ENCODE measurements at places on chromosomes 4 and X.

DNA sequence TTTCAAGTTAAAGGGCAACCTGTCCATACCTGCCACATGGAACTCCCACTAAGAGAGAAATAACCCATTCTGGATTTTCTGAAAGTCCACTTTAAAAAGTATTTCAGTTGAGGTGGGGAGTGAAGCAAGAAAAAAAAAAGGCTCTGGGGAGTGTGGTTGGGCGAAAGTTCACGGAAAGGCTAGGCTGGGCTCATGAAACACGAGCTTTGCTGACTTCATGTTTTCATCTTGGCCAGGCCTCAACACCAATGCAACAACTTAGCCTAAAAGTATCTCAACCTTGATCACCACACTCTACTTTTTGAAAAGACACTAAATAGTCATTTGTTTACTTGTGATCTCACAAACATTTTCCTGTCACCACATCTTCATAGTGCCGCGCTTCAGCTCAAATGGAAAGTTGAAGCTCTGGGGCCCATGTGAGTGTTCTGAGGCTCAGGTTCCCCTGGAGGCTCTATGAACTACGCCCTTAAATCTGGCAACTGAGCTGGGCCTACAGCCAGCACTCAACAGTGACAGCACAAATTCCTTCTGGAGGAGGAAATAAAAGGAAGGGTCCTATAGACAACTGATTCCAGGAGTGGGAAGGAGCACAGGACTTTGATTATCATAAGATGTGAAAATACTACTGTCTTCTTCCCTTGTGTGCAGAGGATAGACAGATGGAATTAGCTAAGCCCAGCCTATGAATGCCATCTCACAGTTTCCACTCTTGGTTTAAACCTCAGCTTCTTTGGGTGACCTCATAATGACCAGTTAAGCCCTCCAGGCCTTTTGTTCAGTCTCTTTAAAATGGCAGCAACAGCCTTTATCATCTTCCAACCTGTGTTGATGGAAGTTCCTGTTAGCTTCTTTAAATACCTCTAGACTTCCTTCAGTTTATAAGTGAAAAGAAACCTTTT lies 5.1 kb downstream of the CD40LG start:
- no peak for DNase-seq

- DNase-seq: no peak
These were observed 84.4 kb downstream of the CFAP299 start for GRCh38 chr4:80419946-80420345.

GRCh38 chr4:110626532-110627153 lies 3.8 kb upstream of the PITX2 start:
- DNase-seq: no peak

GRCh38 chrX:12979616-12980015 lies 4.7 kb downstream of the TMSB4X start:
- DNase-seq: no peak

- no peak for DNase-seq
These were observed 298.7 kb downstream of the CCSER1 start for GRCh38 chr4:90425893-90426292.

GRCh38 chrX:109390556-109390955 lies 91.3 kb downstream of the GUCY2F start:
- DNase-seq: no peak

DNA sequence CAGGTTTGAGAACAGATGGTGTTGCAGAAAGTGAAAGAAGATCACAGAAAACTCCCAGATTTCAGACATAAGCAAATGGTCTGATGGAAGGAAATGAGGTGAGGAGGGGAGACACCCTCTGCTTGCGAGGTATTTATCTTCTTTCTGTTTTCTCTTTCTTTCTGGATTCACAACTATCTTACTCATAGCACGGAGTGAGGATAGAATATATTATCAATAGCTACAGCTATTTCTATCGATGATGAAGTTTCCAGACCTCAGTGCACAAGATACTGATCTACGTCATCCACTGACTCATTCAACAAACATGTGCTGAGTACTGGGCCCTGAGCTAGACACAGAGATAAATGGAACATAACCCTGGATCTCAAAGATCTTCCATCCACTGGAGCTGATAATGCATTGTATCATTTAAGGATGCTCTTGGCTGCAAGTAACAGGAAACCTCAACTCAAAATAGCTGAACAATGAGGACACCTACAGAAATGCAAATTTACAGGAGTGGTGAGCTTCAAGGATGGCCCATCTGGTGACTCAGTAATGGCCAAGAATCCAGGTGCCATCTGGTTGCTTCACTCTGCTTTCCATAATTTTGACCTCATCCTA lies 21.2 kb downstream of the SLC2A9 start:
- DNase-seq: no peak

GRCh38 chr4:4455210-4455865 lies 68.4 kb downstream of the NSG1 start:
- DNase-seq: no peak

DNA sequence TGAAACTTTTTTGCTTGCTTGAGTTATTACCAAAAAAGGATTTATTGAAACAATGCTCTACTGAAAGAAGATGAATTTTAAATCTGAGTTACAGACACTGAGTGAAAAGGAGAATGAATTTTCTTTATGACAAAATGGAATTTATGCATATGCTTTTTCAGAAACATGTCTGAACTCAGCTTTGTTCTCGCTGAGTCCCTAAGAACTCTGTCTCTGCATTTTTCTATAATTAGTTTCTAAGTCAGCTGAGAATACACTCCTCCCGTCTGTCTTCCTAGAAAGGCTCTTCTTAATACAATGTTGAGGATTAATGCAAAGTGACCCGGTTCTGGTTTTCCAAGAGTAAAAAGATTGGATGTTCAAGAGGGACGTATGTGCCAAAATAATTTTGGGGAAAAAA lies 463.5 kb downstream of the NKX6-1 start:
- DNase-seq: no peak

- DNase-seq: no peak
These were observed 27.8 kb upstream of the FTHL17 start for GRCh38 chrX:31099536-31100090.

- DNase-seq: no peak
These were observed 6.5 kb downstream of the TLR8 start for GRCh38 chrX:12912791-12913482.

DNA sequence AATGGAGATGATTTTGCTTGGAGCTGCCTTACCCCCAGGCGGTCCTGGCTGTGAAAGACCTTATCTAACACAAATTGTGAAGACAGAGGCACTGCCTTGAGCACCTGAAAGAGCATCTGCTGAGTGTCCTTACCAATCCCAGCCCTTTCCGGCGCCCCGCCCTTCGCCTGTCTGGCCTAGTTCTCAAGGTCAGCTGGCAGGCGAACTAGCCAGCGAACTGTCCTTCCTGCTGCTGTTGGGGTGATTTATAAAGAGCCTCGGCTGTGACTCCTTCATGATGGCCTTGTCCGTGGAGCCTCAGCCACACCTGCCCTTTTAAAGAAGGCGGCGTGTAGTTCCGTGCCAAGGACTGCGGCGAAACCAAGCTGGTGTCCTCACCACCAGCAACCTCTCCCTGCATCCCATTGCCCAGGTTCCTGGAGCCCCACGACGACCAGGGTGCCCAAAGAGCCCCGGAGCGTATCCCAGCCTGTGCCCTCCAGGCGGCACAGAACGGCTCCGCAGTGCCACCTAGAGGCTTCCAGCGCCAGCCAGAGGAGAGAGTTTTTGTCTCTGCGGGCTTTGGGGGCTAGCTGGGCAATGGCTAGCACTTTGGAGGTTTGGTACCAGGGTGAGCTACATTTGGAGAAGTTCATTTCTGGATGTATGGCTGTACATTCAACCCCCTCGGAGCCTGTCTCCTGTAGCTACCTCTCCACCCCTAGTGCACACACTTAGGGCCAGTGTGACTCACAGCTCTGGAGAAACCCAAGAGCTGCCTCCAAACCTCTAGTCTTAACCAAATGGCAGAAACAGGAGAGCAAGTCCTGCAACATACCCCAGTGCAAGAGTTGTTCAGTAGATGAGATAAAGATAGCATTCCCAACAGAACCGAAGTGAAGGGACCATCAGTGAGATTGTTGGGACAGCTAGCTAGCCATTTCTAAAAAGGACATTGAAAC lies 36.8 kb upstream of the VMA21 start:
- DNase-seq: peak; percentile 55

GRCh38 chr4:146346276-146346675 lies 131.9 kb downstream of the REELD1 start:
- no peak for DNase-seq

- no peak for DNase-seq
These were observed 13.0 kb downstream of the CORIN start for GRCh38 chr4:47824840-47825239.

DNA sequence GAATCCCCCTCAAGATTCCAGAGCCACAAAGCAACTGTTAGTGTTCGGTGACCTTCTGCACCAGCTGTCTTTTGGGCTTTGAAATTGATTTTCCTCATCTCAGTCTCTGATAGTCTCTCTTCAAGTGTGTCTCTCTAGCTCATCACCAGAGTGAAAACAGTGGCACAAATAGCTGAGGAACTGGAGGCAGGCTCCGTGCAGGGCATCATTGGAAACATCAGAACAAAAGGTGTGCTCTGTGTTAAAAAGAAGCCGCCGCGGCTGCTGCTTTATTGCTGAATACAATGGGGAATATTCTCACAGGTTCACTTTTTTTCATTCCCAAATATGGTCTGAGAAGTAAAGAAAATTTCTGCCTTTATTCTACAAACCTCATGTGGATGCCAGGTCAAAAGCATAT lies 297.5 kb downstream of the DCTD start:
- no peak for DNase-seq

GRCh38 chr4:70703619-70704214 lies 15.4 kb downstream of the UTP3 start:
- DNase-seq: no peak

GRCh38 chr4:163540977-163541376 lies 46.5 kb downstream of the TMA16 start:
- no peak for DNase-seq

GRCh38 chr4:168388890-168389289 lies 70.3 kb upstream of the DDX60 start:
- DNase-seq: no peak

- no peak for DNase-seq
These were observed 268.6 kb upstream of the PCDH18 start for GRCh38 chr4:137800861-137801260.

DNA sequence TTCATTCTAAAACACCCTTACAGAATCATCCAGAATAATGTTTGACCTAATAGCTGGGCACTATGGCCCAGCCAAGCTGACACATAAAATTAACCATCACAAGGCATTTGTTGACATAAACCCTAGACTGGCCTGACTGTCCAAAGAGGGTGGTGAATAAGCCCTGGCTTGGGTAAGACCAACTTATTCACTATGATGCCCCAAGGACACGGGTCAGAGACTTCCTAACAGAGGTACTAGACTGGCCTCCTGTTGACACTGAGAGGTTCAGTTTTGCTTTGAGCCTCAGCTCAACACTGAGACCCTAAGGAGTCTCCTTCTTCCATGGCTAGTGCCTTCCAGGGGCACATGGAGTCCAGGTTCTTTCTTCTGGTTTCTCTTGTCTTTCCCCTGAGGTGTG lies 21.3 kb downstream of the FGF2 start:
- no peak for DNase-seq

- no peak for DNase-seq
These were observed 50.0 kb upstream of the VMA21 start for GRCh38 chrX:151346931-151347543.

- DNase-seq: no peak
These were observed 71.1 kb upstream of the KCNIP4 start for GRCh38 chr4:22019676-22020075.

GRCh38 chr4:1576961-1577821 lies 106.9 kb downstream of the FAM53A start:
- DNase-seq: no peak

- DNase-seq: no peak
These were observed 527.3 kb downstream of the TLL1 start for GRCh38 chr4:166400270-166400894.

GRCh38 chr4:100075486-100076270 lies 114.6 kb downstream of the DDIT4L start:
- no peak for DNase-seq

DNA sequence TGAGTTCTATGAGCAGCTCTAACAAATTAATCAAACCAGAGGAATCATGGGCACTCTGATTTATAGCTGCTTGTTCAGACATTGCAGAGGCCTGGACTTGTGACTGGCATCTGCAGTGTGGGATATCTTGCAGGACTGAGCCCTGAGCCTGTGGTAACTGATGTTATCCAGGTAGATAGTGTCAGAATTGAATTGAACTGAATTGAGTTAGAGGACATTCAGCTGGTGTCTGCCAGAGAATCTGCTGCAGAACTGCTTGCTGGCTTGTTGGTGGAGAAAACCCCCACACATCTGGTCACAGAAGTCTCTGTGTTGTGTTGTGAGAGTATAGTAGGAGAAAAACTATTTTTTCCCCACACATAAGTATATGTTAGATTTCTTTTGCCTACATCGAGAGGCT lies 42.2 kb downstream of the SMIM20 start:
- DNase-seq: no peak

- no peak for DNase-seq
These were observed 12.2 kb downstream of the UCP1 start for GRCh38 chr4:140556372-140557085.

- no peak for DNase-seq
These were observed 33.3 kb upstream of the PROM1 start for GRCh38 chr4:16117164-16117563.

DNA sequence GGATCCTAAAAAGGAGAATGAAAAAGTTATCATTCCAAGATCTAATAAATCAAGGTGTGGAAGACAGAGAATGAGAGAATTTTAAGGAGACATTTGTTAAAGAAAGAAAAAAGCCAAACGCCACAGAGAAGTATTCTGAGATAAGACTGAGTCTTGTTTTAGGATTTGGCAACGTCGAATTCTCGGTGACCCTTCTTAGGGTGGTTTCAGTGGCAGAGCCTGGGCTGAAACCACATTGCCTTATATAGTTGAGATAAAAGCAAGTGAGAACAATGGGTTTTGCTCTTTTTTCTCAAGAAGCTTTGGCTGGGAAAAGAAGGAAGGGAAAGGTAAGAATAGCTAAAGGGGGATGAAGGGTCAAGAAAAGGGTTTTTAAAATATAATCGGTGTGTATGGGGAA lies 209.4 kb downstream of the VEGFC start:
- DNase-seq: no peak

DNA sequence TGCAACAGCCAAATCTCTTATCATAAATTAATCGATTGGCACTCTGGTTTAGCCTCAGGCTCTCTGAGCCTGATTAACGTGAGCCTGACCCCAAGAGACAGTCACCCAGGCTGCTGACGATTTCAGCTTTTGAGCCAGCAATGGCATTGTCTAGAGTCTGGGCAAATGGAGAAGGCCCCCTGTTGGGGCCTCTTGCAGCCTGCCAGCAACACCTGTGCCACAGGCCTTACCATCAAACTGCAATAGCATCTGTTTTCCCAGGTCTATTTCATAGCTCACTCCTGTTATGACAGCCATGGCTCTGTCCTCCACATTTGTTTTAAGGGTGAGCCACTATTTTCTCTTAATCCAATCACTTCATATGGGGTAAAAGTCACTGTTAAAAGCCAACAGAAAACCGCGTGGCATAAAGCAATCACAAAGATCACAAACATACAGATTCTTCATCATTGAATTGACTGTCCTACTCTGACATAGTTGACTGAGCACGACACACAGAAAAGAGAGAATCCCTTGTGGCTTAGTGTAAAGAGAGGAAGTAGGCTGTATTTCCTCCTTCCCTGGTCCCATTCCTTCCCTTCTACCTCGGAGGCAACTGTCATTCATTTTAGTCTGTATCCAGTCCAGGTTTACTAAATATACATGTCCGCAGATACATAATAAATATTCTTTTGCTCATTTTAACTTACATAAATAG lies 47.8 kb downstream of the SLC9A7 start:
- DNase-seq: no peak

- DNase-seq: no peak
These were observed 195.8 kb upstream of the ZFP42 start for GRCh38 chr4:187799735-187800134.

GRCh38 chrX:38214044-38214443 lies 6.6 kb downstream of the SRPX start:
- no peak for DNase-seq
